HS-27A (cell line): ENCODE measurements at places on chromosomes 3 and 15.

DNA sequence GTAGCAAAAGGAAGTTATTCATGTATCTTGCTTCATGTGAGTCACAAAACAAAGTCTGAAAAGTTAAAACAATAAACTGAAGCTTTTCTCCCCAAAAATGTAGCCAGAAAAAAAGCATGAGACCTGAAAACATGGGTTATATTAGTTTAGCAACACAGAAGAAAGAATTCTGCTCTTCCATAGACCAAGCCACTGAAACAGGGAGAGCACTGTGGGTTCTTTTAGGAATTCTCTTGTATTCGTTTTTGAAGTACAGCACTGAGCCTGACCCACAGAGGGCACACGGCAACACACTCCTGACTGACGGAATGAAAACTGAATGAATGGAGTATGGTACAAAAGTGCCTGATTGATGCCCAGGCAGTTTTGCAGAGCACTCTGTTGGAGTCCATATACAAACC is 66.6 kb downstream of the TM4SF4 start:
- peak; percentile 14 for DNase-seq

DNA sequence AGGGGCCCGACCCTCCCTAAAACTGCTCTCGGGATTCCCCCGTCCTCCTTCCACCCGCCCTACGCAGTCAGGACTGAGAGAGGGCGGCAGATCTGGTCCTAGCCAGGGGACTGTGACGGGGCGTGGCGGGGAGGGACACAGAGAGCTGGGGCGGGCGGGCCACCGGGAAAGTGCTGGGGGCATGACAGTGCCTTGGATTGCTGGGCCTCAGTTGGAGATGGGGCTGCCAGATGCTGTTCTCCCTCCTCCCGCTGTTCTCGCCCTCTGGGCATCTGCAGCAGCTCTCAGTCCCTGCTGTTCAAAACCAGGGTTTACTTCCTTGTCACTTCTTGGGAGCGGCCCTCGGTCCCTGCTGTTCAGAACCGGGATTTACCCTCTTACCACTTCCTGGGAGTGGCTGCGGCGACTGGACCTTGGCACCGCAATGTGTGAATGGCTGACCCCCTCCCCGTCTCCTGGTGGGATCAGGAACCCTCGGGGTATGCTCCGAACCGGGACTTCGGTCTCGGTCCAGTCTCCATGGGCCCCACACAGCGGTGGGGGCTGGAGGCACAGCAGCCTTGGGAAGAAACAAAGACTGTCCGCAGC is 1.8 kb upstream of the RPP25 start:
- DNase-seq, result no peak

DNA sequence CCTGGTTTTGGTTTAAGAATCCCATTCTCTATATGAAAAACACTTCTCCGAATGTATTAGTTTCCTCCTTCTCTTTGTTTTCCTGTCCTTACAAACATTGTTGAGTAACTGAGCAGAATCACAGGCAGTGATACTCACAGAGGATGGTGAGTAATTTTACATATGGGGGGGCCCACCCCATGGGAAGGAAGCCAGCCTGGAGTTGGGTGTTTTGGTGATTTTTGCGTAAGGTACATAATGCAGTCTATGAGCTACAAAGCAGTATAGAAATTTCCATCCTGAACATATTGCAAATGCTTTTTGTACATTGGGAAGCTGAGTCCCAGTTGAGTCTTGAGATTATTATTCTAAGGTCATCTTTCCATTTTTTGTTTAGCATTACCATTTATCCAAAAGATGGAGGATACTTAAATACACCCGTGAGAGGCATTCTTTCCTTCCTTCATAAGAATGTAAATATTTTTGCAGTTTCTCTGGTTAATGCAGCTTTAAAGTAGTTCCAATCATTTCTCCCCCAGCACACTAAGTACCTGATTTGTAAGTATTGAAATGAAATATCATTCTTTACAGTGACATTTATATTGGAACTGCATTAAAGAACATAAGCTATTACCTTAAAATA is 476.8 kb downstream of the AGBL1 start:
- DNase-seq, result no peak

GRCh38 chr3:193788189-193788991 is 195.4 kb downstream of the OPA1 start:
- DNase-seq, result no peak

DNA sequence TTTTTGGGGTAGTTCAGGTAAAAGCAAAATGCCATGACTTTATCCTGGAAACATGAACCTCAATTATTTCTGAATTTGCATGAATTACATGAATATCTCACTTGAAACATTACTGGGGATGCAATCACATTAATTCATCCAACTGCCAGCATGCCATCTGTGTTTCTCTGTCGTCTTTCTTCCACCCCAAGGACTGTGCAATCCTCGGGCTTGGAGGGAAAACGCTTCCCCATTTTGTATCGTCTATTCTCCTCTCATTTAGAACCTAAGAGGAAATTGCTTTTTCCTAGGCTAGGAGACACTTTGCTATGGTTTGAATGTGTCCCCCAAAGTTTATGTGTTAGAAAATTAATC is 109.4 kb downstream of the SQOR start:
- no peak for DNase-seq

GRCh38 chr3:140273542-140274195 is 338.7 kb downstream of the CLSTN2 start:
- DNase-seq, result no peak

- DNase-seq, result no peak
Measured at GRCh38 chr15:50137893-50138292, 18.9 kb upstream of the ATP8B4 start.

- DNase-seq, result no peak
Measured at GRCh38 chr15:81308260-81308659, 15.7 kb downstream of the STARD5 start.

- DNase-seq, result no peak
Measured at GRCh38 chr3:125608419-125608818, 13.1 kb upstream of the OSBPL11 start.

DNA sequence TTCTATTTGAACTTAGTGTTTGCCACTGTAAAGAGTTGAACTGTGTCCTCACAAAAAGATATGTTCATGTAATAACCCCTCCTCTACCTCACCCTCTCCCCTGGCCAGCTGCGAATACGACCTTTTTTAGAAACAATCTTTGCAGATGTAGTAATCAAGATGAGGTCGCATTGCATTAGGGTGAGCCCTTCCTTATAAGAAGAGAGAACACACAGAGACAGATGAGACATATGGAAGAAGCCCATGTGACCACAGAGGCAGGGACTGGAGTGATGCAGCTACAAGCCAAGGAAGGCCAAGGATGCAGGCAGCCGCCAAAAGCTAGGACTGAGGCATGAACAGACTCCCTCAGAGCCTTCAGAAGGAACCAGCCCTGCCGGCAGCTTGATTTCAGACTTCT is 27.6 kb downstream of the GPR176 start:
- DNase-seq, result no peak
